ENCODE measurements at places on chromosomes 3 and 15.

- no peak for DNase-seq
Measured at GRCh38 chr3:127438951-127439350, 151.1 kb upstream of the PRR20G start.

- DNase-seq: no peak
Measured at GRCh38 chr15:83077491-83078230, 10.6 kb upstream of the BTBD1 start.

GRCh38 chr3:176349706-176350105, 847.6 kb downstream of the TBL1XR1 start:
- no peak for DNase-seq

GRCh38 chr3:159669766-159670165, 318.9 kb upstream of the IL12A start:
- peak; percentile 32 for DNase-seq
